ENCODE measurements at places on chromosomes 5 and 9. TPM values are rescaled to one million over a fixed set of nuclear protein-coding genes. Genes with fewer than 3 reads are reported as not detected.

GMCL2 gene
- not detected for total RNA-seq

COL23A1 gene
- under 0.01 TPM for total RNA-seq

IL5 gene
- total RNA-seq, result not detected

TRPM6 gene
- total RNA-seq, result 2.3 TPM

PCDHA1 gene
- total RNA-seq, result 0.13 TPM

ADAM19 gene
- 25.4 TPM for total RNA-seq

OR2Y1 gene
- total RNA-seq, result not detected
